ENCODE measurements at places on chromosomes 13 and 19.

DNA sequence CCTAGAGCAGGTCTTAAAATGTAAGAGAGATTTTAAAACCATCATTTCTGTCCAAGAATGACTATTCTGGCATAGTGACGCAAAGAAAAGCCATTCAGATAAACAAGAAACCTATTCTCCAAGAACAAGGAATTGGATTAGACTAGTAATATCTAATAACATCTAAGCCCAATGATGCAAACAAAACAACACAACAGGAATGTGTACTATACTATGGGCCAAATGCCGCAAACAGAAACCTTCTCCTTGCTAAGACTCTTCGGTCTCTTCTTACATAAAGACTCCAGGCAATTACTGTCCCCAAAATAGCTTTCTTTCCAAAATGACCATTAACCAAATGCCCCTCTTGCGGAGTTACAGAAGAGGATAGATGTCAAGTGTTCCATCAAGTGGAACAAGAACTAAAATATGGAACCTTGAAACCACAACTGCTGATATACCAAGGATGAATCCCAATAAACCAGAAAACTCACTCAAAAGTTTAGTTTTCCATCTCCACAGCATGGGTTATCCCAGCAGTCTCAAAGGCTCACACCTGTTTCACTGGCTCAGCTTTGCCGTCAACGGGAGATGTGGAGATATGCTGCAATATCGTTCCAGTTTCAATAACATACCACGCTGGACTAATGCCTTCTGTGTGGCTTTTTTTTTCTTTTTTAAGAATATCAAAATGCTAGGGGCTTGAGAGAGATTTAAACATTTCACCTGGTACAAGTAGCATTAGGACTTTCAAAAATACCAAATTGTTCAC, 76.2 kb downstream of the FOXO1 start:
- no peak for DNase-seq

DNA sequence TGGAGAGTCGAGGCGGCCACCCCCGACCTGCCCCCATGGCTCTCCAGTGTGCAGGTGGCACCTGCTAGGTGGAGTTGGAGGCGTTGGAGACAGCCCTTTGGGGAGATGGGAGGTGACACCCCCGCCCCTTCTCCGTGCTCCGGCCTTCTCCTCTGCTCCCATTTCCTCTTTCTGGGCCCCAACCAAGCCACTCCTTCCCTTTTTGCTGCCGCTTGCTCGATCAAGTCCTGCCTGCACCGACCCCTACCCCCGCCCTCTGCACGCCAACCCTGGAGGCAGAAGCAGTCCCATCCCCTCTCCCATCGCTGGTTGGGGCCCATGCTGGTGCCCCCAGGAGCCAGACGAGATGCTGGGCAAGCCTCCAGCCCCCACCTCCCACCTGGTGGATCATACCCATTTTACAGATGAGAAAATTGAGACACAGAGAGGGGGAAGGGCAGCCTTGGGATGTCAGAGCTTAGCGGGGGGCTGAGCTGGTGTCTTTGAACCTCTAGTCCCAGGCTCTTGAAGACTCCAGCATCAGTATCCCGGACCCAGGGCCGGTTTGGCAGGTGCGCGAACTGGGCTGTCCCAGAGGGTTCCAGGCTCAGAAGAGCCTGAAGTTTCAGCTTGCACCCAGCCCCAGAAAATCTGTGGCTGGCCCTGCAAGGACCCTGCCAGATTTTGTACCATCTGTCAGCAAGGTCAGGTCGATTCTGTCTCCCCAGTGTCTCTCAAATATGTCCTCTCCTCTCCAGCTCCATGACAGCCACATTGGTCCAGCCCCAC, 10.3 kb downstream of the GNA15 start:
- no peak for DNase-seq

DNA sequence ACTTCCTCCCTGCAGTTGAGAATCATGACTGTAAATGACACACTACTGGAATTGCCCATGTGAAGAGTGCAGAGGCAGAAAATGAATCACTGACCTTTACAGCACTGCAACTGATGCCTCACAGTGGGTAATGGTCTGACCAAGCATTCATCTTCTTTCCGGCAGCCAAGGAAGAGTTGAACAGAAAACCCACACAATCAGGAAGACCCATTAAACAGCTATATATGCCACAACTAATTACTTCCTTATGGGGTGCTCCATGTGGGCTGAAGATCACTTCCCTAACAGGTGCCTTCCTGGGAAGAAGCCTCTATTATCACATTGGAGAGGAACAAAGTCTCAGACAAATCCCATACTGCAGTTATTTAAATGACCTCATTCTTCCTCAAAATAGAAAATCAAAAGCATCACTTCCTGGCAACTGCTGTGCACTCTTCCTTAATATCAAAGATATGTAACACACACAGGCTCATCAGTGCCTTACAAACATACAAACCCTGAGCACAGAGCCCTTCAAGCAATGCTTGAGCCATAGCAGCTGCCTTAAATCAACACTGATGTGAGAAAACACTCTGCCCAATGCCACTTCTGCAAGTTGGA, 45.8 kb downstream of the RUBCNL start:
- DNase-seq = no peak

- no peak for DNase-seq
Measured at GRCh38 chr13:35839806-35840205, 291.4 kb downstream of the DCLK1 start.

DNA sequence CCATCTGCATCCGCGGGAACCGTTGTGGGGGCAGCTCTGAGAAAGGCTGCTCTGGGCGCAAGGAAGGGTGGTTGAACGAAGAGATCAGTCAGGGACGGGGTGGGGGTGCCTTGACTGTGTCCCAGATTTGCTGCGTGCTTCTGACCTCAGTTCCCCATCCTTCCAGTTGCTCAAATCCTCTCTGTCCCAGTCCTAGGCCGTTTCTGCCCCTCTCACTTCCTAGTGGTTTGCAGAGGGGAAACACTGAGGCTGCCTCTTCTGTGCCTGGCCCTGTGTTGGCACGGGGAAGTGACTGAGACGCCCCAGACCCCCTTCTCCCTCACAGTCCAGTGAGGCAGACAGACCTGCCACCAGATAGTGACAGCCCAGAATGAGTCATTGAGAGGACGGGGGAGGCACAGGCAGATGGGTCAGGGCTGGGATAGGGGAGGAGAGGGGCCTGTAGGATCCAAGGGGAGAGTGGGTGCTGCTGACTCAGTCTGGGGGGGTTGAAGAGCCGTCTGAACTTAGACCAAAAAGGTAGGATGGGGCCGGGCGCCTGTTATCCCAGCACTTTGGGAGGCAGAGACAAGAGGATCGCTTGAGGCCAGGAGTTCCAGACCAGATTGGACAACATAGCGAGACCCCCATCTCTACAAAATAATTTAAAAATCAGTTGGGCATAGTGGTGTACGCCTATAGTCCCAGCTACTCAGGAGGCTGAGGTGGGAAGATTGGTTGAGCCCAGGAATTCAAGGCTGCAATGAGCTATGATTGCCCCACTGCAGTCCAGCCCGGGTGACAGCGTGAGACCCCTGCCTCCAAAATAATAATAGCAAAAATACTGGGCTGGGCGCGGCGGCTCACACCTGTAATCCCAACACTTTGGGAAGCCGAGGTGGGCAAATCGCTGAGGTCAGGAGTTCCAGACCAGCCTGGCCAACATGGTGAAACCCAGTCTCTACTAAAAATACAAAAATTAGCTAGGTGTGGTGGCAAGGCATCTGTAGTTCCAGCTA, 26.5 kb downstream of the NUMBL start:
- no peak for DNase-seq

DNA sequence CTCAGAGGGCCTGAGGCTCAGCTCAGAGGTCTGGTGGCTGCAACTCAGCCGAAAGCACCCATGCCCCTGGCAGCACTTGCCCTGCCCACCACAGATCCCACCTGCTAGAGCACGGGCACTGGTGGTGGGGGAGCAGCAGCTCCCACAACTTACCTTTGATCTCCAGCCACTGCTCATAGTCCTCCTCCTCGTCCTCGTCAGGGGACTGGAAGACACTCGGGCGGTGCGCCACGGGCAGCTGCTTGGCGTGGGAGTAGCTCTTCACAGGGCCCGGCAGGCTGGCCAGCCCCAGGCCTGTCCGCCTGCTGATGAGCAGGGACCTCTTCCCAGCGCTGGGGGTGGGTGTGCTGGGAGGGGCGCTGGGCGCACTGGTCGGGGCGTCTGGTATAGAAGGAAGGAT, 14.6 kb downstream of the SUGP1 start:
- no peak for DNase-seq

GRCh38 chr19:29483641-29483920, 42.2 kb upstream of the VSTM2B start:
- DNase-seq = no peak

DNA sequence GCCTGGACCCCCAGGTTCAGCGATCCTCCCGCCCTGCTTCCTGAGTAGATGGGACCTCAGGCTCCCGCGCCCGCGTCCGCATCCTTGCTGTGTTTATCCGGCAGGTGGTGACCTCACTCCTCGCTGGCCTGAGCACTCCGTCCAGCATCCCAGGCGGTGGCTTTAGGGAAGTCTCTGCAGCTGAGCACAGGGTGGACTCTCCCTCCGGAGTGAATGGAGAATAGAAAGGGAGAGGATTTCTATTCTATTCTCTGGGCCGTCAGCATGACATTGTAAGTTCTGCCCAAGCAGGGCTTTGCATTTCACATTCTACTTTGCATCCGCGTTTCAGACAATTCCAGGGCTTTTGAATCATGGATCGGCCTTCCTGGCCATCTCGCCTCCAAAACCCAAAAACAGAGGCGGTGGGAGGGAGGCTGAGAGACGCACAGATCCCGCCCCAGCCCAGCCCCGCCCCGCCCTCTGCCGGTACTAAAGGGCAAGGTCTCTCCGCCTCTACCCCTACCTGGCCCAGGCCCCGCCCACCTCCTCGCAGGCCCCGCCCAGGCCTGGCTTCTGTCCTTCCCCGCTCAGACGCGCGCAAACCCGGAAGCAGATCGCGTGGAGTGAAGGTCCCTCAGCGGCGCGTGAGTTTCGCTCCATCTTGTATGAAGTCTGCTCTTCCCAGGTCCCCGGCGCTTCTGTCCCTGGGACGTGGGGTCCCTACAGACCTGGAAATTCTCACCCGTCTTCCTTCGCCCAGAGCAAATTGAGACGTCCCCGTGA, at the start of gene ZNF525:
ZNF525 (plus strand) TSS at position 572 of the 765 bp plus-strand sequence. CDS start 6,577 bp downstream, outside the sequence.
- DNase-seq = peak; percentile 39

DNA sequence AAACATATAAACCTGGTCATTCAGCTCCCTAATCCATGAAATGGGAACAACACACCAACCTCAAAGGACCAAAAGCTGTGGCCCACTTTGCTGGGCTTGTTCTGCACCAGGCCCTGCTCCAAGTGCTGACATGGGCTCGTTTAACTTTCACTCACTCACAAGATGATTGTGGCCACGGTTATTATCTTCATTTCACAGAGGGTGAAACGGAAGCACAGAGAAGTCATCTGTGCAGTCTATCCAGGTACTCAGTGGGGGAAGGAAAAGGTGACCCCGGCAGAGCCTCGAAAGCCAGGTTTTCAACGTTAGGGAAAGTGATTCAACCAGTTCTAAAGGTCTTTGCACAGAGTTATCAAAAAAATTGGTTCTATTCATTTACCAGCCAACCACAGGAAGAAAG, 68.0 kb downstream of the CRYL1 start:
- no peak for DNase-seq

DNA sequence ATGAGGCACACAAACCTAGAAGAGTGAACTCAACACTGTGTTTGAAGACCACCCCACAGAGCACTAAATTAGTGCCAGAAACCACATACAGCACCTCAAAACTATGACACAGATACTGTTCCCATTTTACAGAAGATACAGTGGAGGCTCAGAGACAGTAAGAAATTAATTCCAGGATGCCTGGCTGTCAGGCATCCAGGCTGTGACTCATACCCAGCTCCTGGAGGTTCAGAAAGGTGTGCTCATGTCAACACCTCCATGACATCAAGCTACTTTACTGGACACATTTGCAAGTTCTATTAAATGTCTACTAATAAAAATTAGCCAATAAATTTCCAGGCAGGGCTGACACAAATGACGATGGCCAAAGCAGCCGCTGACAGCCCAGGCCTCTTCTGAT, 176.3 kb downstream of the ABCC4 start:
- DNase-seq = no peak

GRCh38 chr19:19597809-19598306, 20.6 kb downstream of the PBX4 start:
- DNase-seq = no peak

DNA sequence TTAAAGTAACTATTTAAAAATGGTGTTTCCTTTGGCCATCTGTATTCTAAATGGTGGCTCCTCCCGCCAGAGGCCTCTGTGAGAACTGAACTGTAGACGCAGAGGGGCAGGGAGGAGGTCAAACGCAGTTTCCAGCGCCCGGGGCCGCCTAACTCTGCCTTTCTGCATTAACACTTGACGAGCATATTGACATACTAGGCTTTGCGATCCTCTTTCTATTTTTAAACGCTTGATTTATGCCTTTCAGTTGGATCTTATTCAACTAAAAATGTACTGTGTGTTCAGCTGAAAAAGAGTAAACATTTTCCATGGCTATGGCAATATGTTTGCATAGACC, 74.7 kb downstream of the SPACA7 start:
- DNase-seq = no peak

GRCh38 chr13:33454844-33455705, 169.5 kb upstream of the STARD13 start:
- no peak for DNase-seq

DNA sequence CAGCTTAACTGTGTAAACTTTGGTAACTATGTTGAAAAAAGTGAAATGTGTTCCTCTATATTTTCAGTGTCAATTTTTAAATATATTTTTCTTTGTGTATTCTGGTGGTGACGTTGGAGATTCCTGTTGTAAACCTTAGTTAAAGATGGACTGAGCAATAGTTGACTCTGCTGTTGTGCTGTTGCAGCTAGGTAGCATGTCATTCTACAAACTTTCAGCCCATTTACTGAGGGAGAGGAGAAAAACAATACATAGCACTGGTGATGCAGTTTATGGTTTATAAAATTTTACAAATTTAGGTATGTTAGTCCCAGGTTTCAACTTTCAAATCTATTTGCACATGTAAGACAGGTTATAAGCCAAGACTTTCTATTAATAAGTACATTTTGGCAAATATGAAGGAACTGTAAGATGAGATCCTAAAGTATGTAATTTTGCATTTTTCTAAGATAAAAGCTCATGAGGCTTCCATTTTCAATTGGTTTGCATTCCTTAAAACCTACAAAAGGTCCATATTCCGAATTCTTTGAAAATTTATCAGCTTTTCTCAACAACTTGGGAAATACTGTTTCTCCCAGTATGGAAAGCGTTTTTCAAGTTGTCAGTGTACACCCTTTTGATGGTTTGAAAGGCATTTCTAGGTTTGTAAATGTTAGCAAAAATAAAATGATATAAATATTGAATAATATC, 1.5 kb downstream of the NDFIP2 start:
- no peak for DNase-seq

DNA sequence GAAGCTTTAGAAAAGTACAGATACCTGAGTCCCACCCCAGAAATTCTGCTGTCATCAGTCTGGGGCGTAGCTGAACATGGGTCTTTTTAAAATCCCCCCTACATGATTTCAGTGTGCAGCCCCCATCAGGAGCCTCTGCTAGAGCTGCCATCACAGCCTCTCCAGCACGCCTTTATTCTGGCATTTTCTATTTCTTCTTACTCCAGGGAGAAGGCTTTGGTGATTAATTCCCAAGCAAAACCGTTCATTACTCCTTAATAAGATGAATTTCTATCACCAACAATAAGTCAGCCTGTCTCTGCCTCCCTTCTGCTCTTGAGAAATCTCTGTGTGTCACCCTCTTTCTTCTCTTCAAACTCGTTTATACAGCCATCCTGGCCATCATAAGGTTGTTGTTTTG, 160.3 kb downstream of the KATNAL1 start:
- DNase-seq = no peak
